ENCODE measurements at places on chromosomes 3 and 15. TPM values are rescaled to one million over a fixed set of nuclear protein-coding genes. Genes with fewer than 3 reads are reported as not detected.

DNA sequence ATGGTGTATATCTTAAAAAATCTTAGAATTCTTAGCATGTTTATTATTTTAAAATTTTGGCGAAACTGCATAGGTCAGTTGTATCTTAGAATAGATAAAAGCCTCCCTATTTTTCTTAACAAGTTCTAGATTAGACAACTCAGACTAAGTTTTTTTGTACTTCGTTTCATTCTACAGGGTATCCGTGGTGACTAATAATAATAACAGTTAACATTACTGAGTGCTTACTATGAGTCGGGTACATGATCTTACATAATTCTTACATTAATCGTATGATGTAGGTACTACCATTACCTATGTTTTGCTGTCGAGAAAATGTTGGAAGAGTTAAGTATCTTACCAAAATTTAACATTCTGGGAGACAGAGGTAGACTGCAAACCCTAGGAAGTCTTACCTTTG, 60.7 kb downstream of the UBE2E2 start:
- no peak for DNase-seq

DNA sequence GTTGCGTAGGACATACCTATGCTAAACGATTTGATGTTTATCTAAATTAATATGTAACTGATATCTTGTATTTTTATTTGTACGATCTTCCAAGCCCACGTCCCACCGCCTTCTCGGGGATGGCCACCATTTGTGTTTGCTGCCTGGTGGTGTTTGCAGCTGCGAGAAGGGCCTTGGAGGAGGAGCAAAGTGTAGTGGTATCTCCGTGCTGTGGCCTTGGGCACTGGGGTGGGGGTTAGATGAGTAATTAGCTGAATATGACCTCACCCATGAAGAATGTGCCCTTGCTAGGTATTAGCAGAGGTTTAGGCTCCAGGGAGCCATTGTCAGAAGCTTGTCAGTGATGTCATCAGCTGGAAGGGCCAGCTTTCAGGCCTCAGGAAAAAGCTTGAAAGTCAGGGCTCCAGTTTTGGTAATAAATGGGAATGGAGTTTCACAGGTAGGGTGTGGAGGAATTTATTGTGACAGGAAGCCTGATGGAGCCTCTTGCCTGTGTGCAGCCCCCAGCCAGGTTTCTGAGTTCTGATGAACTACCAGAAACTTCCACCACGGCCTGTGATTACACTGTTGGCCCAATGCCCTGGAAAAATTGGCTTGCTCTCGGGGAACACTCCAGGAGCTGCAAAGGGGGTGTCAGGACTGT, 41.0 kb downstream of the FLNB start:
- peak; percentile 66 for DNase-seq

DNA sequence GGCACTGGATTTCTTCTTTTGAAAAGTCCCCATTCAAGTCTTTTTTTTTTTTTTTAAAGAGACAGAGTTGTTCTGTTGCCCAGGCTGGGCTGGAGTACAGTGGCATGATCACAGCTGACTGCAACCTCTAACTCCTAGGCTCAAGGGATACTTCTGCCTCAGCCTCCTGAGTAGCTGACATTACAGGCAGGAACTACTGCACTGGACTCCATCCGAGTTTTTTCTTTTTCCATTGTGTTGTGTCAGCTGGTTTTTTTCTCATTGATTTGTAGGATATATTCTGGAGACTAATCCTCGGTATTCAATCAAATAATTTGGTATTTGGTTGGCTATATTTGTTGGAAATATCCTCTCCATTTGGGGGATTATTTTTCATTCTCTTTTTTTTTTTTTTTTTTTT, 11.8 kb downstream of the POLR2M start:
- no peak for DNase-seq

GRCh38 chr3:52568069-52568468, 31.7 kb downstream of the UQCC5 start:
- DNase-seq = no peak

GRCh38 chr3:172043766-172044165, 4.4 kb downstream of the FNDC3B start:
- no peak for DNase-seq

CDC25A gene
- total RNA-seq = 72.3 TPM

- no peak for DNase-seq
Observed at GRCh38 chr3:66655671-66656070, 154.8 kb upstream of the LRIG1 start.

Data from H7 (cell line).